ENCODE measurements at places on chromosomes 7 and 10.

- no peak overlapping the region for H3K4me3 ChIP-seq
- no peak overlapping the region for H3K27ac ChIP-seq
- H3K27me3 ChIP-seq: no peaks in the 10 kb centered on the region
- no peak for DNase-seq
These were observed 334.7 kb upstream of the CHRM2 start for GRCh38 chr7:136533732-136534131.

GRCh38 chr10:6770846-6771245, 190.8 kb upstream of the PRKCQ start:
- no peak overlapping the region for H3K4me3 ChIP-seq
- no peak overlapping the region for H3K27ac ChIP-seq
- no peak for DNase-seq
- H3K4me1 ChIP-seq: no peaks in the 10 kb centered on the region
- peaks cover 33% of the 10 kb centered on the region for H3K27me3 ChIP-seq

DNA sequence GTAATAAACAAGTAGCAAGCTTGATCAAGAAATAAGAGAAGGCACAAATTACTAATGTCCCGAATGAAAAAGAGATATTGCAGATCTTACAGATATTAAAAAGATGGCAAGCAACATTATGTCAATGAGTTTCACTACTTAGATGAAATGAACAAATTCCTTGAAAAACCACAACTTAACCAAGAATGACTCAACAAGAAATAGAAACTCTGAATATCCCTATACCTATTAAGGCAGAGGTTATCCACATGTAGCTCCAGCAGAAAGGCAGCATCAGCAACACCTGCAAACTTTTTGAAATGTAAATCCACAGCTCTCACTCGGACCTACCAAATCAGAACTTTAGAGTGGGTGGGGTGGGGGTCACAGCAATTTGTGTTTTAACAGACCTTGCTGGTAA, 33.6 kb downstream of the PDE1C start:
- H3K36me3 ChIP-seq: no peaks in the 10 kb centered on the region
- no peak for DNase-seq
- H3K4me3 ChIP-seq: no peak overlapping the region
- H3K27me3 ChIP-seq: no peaks in the 10 kb centered on the region
- no peaks in the 10 kb centered on the region for H3K4me1 ChIP-seq

DNA sequence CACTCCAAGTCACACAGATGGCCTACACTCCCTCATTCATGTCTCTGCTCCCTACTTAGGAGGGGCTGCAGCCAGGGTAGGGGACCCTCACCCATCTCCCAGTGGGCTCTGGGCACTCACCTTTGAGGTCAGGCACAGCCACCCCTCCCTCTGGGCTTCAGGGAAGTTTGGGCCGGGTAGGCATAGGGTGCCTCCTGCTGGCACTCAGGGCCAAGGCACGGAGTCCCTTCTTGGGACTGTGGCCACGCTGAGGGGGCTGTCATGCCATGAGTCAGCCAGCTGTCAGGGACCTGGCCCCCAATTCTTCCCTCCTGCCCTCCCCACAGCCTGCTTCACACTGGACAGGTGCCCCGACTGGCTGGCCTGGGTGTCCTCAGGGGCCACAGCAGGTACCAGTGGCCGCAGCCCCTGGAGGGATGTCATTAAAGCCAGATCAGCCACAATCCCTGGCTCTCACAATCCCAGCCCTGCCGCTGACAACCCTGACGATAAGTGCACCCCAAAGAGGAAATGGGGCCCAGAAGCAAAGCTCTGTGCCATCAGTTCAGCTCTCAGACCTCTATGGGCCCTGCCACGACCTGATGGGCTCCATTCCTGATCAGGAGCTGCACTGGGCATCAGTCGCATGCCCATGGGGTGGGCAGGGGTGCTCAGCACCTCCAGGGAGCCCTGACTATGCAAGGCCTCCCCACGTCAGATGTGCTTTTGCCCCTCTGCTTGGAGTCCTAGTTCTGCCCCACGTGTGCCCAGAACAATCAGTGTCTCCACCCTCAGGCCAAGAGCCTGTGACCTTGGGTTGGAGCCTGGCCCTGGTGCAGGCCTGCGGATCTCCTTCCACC, 34.1 kb upstream of the RET start:
- H3K4me3 ChIP-seq: no peak overlapping the region
- no peak overlapping the region for H3K27ac ChIP-seq
- H3K36me3 ChIP-seq: no peaks in the 10 kb centered on the region
- H3K27me3 ChIP-seq: no peaks in the 10 kb centered on the region

- no peak overlapping the region for H3K27ac ChIP-seq
- H3K36me3 ChIP-seq: no peaks in the 10 kb centered on the region
- no peak for DNase-seq
- no peaks in the 10 kb centered on the region for H3K4me1 ChIP-seq
These were observed 566.7 kb upstream of the NRP1 start for GRCh38 chr10:33901166-33901565.

GRCh38 chr10:58189269-58189668, 78.4 kb downstream of the IPMK start:
- peaks cover 3% of the 10 kb centered on the region for H3K36me3 ChIP-seq
- H3K27me3 ChIP-seq: peaks cover 12% of the 10 kb centered on the region
- no peak overlapping the region for H3K4me3 ChIP-seq
- no peak for DNase-seq
- H3K27ac ChIP-seq: no peak overlapping the region
- no peaks in the 10 kb centered on the region for H3K4me1 ChIP-seq

DNA sequence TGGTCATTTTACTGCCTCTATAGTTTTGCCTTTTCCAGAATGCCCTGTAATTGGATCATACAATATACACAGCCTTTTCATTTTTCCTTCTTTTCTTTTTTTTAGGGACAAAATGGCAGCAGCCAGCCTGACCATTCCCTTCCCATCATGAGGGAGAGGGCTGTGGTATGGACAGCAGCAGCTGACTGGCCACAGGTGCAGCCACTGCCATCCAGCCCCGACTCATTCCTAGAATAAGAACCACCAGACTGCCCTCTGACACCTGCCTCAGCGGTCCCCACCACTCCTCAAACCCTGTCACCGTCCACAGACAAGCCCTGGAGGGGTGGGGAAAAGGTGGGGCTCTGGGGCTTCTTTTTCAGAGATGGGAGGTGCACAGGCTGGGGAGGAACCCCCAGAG, 92.8 kb downstream of the EPDR1 start:
- no peak overlapping the region for H3K4me3 ChIP-seq
- H3K27ac ChIP-seq: no peak overlapping the region

GRCh38 chr10:71825217-71825616, 25.8 kb downstream of the PSAP start:
- H3K27me3 ChIP-seq: no peaks in the 10 kb centered on the region
- H3K36me3 ChIP-seq: peaks cover 84% of the 10 kb centered on the region
- peaks cover 4% of the 10 kb centered on the region for H3K4me1 ChIP-seq

DNA sequence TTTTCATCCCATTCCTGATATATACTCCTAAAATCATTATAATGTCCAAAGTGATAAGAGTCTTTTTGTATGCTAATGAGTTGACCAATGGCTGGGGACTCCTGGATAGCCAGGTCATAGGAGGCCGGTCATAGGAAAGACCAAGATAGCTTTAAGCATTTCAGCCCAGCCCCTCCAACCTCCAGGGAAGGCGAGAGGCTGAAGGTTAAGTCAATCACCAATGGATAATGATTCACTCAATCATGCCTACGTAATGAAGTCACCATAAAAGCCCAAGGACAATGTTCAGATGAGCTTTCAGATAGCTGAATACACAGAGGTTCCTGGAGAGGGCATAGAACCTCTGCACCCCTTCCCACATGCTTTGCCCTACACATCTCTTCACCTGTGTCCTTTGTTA, 75.7 kb downstream of the VWDE start:
- H3K36me3 ChIP-seq: no peaks in the 10 kb centered on the region
- peaks cover 26% of the 10 kb centered on the region for H3K27me3 ChIP-seq
- no peak overlapping the region for H3K27ac ChIP-seq
- no peaks in the 10 kb centered on the region for H3K4me1 ChIP-seq
- DNase-seq: no peak

GRCh38 chr10:67663449-67664087, 32.4 kb downstream of the CTNNA3 start:
- no peak for DNase-seq
- H3K27ac ChIP-seq: no peak overlapping the region
- H3K4me1 ChIP-seq: no peaks in the 10 kb centered on the region
- H3K36me3 ChIP-seq: no peaks in the 10 kb centered on the region
- H3K27me3 ChIP-seq: peaks cover 17% of the 10 kb centered on the region
- no peak overlapping the region for H3K4me3 ChIP-seq

DNA sequence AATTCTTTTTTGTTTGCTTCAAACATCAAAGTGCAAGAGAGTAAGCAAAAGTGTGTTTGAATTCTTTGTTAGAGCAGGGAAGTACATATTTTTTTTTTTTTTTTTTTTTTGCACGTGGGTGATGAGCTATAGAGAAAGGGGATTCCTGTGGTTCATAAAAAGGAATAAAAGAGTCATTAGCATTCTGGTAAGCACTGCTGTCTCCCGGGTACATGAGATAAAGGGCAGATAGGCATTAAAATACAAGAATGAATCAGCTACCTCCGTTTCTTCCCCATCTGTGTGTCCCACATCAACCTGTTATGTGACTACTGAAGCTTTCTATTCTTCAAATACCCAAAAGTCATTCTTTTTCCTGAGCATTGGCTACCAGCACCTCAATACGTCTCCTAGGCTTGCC, 102.4 kb upstream of the SEMA3D start:
- no peak for DNase-seq
- no peaks in the 10 kb centered on the region for H3K27me3 ChIP-seq
- H3K27ac ChIP-seq: no peak overlapping the region
- no peaks in the 10 kb centered on the region for H3K36me3 ChIP-seq

- H3K27me3 ChIP-seq: no peaks in the 10 kb centered on the region
- DNase-seq: no peak
- peaks cover 41% of the 10 kb centered on the region for H3K4me1 ChIP-seq
- no peak overlapping the region for H3K27ac ChIP-seq
- H3K36me3 ChIP-seq: peaks cover 3% of the 10 kb centered on the region
- H3K4me3 ChIP-seq: no peak overlapping the region
These were observed 48.0 kb downstream of the CUX1 start for GRCh38 chr7:101865455-101865854.

GRCh38 chr7:82677493-82677892, 233.9 kb upstream of the CACNA2D1 start:
- H3K36me3 ChIP-seq: no peaks in the 10 kb centered on the region
- no peak overlapping the region for H3K4me3 ChIP-seq
- peak overlapping the region; percentile 49 for H3K27ac ChIP-seq
- peaks cover 10% of the 10 kb centered on the region for H3K4me1 ChIP-seq
- no peaks in the 10 kb centered on the region for H3K27me3 ChIP-seq

DNA sequence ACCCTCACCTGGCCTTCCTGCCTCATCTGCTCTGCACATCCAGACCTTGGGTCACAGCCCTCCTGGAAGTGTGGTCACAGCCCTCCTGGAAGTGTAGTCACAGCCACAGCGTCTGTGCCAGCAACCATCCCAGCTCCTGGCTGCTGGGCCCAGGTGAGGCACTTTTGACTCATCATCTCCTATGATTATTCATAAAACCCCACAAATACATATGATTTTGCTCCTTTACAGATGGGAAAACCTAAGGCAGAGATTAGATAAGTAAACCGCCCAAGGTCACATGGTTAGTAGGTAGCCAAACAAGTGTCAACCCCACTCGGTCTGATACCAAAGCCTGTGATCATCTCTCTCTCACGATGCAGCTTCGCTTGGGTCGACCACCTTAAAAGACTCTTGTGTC, 94.3 kb downstream of the PRLHR start:
- H3K27ac ChIP-seq: no peak overlapping the region
- H3K27me3 ChIP-seq: peaks cover 30% of the 10 kb centered on the region
- H3K36me3 ChIP-seq: no peaks in the 10 kb centered on the region
- no peak for DNase-seq
- H3K4me1 ChIP-seq: no peaks in the 10 kb centered on the region

DNA sequence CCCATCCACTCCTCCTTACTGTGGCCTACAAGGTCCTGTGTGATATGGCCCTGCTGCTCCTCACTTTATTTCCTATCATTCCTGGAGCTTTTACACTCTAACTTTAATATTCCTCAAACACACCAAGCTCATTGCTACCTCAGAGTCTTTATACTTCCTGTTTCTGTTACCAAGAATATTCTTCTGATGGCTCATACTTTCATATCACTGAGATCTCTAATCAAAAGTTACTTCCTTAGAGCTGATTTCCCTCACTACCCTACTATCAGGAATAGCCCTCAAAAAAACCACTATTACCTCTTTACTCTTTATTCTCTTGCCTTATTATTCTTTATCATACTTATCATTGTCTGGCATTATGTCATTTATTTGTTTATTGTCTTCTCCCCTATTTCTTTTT, 5.8 kb upstream of the PPP3CB start:
- H3K4me1 ChIP-seq: peaks cover 21% of the 10 kb centered on the region
- H3K27me3 ChIP-seq: no peaks in the 10 kb centered on the region
- peak overlapping the region; percentile 20 for H3K27ac ChIP-seq
- H3K4me3 ChIP-seq: no peak overlapping the region

DNA sequence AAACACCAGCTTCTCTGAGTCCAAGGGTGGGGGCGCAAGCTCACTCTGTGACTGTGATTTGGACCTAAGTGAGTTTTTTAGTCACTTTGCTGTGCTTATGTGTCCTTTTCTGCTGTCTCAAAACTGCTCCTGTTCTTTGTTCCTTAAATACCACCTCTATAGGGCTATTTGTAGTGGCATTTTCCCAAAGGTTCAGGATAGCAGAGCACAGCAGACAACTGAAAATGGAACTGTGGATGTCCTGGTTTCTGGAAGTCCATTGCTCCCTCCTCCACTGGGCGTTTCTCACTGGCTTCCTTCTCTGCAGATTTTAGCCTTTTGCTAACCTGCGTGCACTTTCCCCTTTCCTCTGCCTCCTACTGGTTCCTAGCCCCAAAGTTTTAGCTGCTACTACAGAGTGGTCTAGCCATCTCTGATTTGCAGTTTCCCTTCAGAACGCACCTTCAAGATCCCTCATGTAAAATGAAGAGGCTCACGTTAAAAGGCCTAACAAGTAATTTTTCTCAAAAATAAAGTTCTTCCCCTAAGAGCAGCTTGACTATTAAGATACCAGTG, 25.6 kb downstream of the BLVRA start:
- DNase-seq: no peak
- H3K4me3 ChIP-seq: peak overlapping the region; percentile 50
- no peaks in the 10 kb centered on the region for H3K27me3 ChIP-seq
- peaks cover 14% of the 10 kb centered on the region for H3K4me1 ChIP-seq
- H3K27ac ChIP-seq: peak overlapping the region; percentile 77
- peaks cover 17% of the 10 kb centered on the region for H3K36me3 ChIP-seq

- H3K4me3 ChIP-seq: no peak overlapping the region
- H3K27ac ChIP-seq: no peak overlapping the region
- H3K27me3 ChIP-seq: no peaks in the 10 kb centered on the region
- no peaks in the 10 kb centered on the region for H3K36me3 ChIP-seq
These were observed 378.5 kb upstream of the SEMA3C start for GRCh38 chr7:81297317-81297716.

- peak overlapping the region; percentile 88 for H3K4me3 ChIP-seq
- peak overlapping the region; percentile 79 for H3K27ac ChIP-seq
- no peak for DNase-seq
These were observed 4.0 kb downstream of the BMI1 start for GRCh38 chr10:22324893-22325271.

- no peak for DNase-seq
- no peaks in the 10 kb centered on the region for H3K36me3 ChIP-seq
- H3K27me3 ChIP-seq: peaks cover 41% of the 10 kb centered on the region
- H3K4me3 ChIP-seq: no peak overlapping the region
- H3K4me1 ChIP-seq: no peaks in the 10 kb centered on the region
- H3K27ac ChIP-seq: no peak overlapping the region
These were observed 73.7 kb downstream of the WDFY4 start for GRCh38 chr10:48758411-48758810.
